GM12864 (cell line): ENCODE measurements at places on chromosomes 5 and 9.

- DNase-seq, result no peak
Observed at GRCh38 chr5:24816206-24816605, 171.4 kb upstream of the CDH10 start.

DNA sequence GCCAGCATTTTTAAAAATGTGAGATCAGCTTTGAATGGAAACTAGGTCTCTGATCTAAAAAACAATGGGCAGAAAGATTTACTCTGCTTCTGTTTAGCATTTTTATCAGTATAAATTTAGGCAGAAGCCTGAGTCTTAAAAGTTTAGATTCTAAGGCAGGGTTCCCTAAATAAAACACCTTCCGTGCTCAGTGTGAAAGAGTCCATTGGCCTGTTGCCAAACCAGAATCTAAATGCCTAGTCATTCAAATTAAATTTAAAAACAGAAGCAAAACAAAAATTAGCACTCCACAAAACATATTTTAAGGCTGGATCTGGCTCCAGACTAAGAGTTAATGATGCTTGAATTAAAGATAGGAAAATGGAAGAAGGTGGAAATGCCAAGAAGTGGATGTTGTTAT, 4.5 kb downstream of the TYRP1 start:
- no peak for DNase-seq

DNA sequence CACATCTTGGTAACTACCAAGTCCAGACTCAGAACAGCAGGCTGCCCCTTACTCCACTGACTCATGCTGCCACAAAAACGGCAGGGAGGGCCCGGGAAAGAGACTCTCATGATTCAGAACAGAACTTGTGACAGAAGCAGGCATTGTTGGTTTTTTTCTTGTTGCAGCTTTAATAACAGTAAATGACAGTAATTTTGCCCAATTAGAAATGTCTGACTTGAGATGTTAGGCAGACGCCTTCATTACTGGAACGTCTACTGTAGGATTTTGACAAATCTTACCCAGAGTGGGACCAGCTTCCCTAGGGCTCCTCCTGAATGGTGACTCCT, 77.9 kb downstream of the SEMA5A start:
- DNase-seq, result no peak

DNA sequence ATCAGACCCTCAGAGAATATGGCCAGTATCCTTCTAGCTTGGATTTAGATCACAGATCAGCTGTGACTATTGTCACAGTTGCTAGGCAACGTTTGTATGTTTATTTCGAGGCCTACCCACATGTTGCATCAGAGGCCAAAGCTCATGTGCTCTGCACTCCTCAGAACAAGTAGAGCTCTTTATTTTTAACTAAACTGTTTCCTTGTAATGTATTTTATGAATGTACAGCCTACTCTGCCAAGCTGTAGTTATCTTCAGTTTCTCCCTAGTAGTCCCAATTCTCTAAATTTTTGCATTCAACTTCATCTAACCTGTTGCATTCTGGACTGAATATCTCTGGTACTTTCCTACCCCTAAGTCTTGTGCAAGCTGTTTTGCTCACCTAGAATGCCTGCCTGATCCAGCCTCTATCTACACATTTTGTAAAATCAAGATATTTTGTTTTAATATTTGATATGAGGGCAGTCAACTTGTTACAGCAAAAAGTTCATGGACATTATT, 52.8 kb downstream of the CAST start:
- DNase-seq, result no peak

DNA sequence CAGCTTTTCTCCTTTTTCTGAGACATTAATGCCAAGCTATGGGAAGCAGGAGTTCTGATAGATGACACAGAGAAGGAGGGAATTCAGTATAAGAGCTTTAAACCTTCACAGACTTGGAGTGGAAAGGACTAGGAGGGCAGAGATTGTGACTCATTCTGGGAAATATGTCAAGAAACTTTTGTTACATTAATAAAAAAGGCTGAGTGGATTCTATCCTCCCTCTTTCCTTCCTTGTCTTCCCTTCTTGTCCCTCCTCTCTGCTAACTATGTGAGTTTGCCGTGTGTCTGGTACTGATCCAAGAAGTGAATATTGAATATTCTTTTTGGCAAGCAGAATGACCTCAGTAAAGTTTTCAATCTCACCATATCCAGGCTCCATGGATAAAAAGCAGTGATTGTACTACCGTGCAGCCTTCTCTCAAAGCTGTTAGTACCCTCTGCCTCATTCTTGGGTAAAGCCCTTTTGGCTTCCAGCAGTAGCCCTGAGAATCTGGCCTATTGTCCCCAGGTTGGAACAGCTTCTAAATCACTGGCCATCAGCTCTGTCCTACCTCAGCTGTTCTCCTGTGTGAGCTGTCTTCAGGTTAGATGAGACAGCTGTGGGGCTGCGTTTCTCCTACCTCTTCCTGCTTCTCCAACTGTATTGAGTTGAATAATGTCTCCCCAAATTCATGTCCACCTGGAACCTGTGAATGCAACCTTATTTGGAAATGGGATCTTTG, 73.9 kb downstream of the ATG10 start:
- no peak for DNase-seq
